IMR-90 (cell line): ENCODE measurements at places on chromosomes 7 and 10. TPM values are rescaled to one million over a fixed set of nuclear protein-coding genes. Genes with fewer than 3 reads are reported as not detected.

Gene GIMAP5
- not detected in 2 replicates for polyA plus RNA-seq

Gene ATXN7L1
- 3.2 and 3.5 TPM in 2 replicates for polyA plus RNA-seq

Gene PDE6C
- not detected in 2 replicates for polyA plus RNA-seq

Gene SMO
- polyA plus RNA-seq, result 24.7 and 25.8 TPM in 2 replicates

Gene MYOF
- 197 and 221 TPM in 2 replicates for polyA plus RNA-seq

Gene PAX2
- polyA plus RNA-seq, result not detected in 2 replicates

Gene ANKRD30A
- polyA plus RNA-seq, result not detected in 2 replicates

Gene EPHB6
- 0.60 and 0.75 TPM in 2 replicates for polyA plus RNA-seq

Gene CYP2C18
- polyA plus RNA-seq, result not detected in 2 replicates

Gene CFAP43
- polyA plus RNA-seq, result 0.05 and 0.07 TPM in 2 replicates

Gene NUTM2A
- 0.10 and 0.36 TPM in 2 replicates for polyA plus RNA-seq

Gene ERVW-1
- polyA plus RNA-seq, result not detected in 2 replicates

Gene ZNF503
- polyA plus RNA-seq, result 5.8 and 7.2 TPM in 2 replicates

Gene NOD1
- polyA plus RNA-seq, result 2.7 and 3.0 TPM in 2 replicates

Gene CFTR
- 0.21 TPM in 1 of 2 replicates, not detected in the other for polyA plus RNA-seq

Gene PPRC1
- 38.7 and 40.7 TPM in 2 replicates for polyA plus RNA-seq

Gene SPDYE2
- polyA plus RNA-seq, result not detected in 2 replicates

Gene OR9A2
- polyA plus RNA-seq, result not detected in 2 replicates

Gene SFTPD
- not detected in 2 replicates for polyA plus RNA-seq

Gene KIF11
- polyA plus RNA-seq, result 6.9 and 8.8 TPM in 2 replicates

Gene EIF4H
- 292 and 321 TPM in 2 replicates for polyA plus RNA-seq

Gene IDI2
- polyA plus RNA-seq, result not detected in 2 replicates

Gene WDR11
- polyA plus RNA-seq, result 26.6 and 31.6 TPM in 2 replicates

Gene CHRM2
- polyA plus RNA-seq, result 77.9 and 79.3 TPM in 2 replicates

Gene VPS26A
- 12.9 and 18.7 TPM in 2 replicates for polyA plus RNA-seq
